DMS 273 treated with DMSO at 0.1 percent for 48 hours (cell line): ENCODE measurements at places on chromosomes 2 and 18.
A peak's percentile ranks its signal among the peaks of the same experiment; 100 is the strongest.

- DNase-seq = no peak
Measured at GRCh38 chr2:233247744-233248143, 3.7 kb upstream of the ATG16L1 start.

DNA sequence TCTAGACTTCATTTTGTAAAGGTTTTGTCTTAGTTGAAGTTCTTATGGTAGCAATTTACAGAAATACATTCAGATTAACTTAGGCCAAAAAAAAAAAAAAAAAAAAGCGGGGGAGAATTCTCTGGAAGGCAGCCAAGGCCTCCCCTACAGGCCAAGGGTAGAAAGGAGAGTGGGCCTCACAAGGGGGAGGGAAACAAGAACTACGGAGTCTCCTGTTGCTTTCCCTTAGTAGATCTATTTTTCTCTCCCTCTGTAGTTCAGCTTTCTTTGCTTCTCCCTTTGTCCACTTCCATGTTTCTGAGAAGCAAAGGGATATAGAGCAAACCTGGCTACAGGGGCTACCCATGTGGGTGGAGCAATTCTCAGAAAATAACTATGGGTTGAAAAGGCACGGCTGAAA is 2.4 kb upstream of the STK11IP start:
- DNase-seq = no peak

DNA sequence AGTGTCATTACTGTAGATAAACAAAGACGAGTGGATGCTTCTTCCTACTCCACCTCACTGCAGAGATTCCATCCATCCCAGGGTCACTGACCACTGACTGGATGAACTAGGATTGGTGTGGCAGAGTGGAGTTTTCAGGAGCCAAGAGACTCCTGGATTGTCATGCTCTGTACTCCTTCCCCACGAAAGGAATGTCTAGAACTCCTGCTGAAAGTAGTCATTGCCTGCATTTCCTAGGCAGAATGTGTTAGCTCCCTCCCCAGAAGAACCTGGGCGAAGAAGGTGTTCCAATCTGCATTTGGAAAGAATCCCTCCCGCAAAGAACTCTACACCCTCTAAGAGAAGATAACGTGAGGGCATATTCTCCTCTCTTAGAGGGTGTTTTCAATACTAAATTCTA is 6.2 kb downstream of the PAX8 start:
- DNase-seq = no peak

GRCh38 chr18:70559446-70559845 is 270.6 kb downstream of the SOCS6 start:
- no peak for DNase-seq

- DNase-seq = no peak
Measured at GRCh38 chr2:226790431-226790830, 9.2 kb downstream of the IRS1 start.

DNA sequence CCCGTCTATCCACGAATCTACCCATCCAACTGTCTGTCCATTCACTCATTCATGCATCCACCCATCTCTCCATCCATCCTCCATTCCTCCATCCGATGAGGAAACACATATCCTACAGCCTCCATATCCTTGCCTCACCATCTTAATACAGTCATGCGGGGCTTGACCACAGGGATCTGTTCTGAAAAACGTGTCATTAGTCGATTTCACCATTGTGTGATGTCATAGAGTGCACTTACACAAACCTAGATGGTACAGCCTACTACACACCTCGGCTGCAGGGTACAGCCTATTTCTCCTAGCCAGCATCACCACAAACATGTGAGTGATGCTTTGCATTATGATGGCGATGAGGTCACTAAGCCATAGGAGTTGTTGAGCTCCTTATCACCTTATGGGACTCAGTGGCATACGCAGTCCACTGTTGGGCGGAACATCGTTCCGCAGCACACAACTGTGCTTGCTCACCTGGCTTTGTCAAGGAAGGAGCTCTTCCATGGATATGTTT is 1.9 kb upstream of the NT5DC4 start:
- no peak for DNase-seq

DNA sequence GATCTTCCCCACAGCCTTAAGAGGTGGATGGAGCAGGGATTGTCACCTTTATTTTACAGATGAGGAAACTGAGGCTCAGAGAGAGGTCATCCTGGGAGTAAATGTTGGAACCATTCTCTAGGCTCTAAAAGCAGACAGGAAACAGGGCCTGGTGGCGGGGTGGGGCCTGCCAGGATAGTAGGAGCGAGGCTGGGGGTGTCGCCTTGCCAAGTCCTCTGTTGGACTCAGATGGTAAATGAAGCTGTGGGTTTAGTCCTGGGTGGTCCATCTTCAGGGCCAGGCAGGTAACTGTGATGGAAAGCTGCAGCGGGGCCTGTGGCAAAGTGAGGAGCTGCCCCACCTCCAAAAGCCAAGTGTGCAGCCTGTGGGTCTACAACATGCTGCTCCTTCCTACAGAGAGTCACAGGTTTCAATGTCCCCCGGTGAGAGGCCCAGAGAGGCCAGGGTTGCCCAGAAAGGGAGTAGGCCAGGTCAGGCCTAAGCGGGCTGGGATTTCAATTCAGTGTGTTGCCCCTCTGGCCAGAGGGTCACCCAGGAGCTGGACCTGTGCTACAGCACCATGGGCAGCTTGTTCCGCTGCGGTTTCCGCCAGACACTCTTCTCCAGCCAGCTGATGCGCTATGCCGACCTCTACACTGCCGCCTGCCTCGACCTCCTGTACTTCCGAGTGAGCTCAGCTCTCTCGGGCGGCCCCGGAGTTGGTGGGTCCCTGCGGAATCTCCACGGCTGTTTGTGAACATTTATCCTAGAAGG is 6.6 kb downstream of the NT5DC4 start:
- no peak for DNase-seq

DNA sequence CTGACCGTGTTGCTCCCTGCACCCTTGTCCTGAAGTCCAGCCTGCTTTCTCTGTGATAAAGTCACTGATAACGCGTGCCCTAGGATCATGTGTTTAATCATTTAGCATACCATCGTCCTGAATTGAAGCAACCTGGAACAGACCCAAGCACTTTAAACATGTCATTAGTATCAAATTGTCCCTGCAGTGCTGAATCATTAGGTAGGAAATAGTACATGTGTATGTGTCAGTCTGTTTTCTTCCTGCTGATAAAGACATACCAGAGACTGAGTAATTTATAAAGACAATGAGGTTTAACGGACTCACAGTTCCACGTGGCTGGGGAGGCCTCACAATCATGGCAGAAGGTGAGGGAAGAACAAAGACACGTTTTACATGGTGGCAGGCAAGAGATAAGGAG is 2.8 kb downstream of the ASB18 start:
- DNase-seq = no peak

GRCh38 chr2:152762202-152762601 is 43.8 kb downstream of the ARL6IP6 start:
- DNase-seq = no peak

GRCh38 chr18:11366410-11366809 is 217.0 kb upstream of the PIEZO2 start:
- peak; percentile 98 for DNase-seq

GRCh38 chr2:127098711-127099110 is 8.2 kb downstream of the BIN1 start:
- DNase-seq = no peak

DNA sequence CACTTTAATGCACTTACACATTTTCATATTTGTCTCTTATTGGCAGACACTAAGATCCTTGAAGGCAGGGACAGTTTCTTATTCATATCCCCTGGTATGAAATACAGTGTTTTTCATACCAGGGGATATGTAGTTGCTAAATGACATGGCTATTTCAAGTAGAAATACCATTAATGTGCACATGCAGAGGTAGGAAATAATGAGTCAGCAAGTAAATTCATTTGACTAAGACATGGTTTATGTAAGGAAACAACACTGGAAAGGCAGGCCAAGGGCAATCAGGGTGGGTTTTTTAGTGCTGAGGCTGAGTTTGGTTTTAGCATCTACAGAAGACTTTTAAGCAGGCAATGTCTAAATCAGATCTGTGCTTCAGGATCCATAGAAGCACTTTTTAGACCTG is 155.9 kb downstream of the WDPCP start:
- no peak for DNase-seq
